ENCODE measurements at places on chromosomes 11 and 22.

- DNase-seq, result no peak
Observed at GRCh38 chr11:119223856-119224255, 17.7 kb downstream of the CBL start.

DNA sequence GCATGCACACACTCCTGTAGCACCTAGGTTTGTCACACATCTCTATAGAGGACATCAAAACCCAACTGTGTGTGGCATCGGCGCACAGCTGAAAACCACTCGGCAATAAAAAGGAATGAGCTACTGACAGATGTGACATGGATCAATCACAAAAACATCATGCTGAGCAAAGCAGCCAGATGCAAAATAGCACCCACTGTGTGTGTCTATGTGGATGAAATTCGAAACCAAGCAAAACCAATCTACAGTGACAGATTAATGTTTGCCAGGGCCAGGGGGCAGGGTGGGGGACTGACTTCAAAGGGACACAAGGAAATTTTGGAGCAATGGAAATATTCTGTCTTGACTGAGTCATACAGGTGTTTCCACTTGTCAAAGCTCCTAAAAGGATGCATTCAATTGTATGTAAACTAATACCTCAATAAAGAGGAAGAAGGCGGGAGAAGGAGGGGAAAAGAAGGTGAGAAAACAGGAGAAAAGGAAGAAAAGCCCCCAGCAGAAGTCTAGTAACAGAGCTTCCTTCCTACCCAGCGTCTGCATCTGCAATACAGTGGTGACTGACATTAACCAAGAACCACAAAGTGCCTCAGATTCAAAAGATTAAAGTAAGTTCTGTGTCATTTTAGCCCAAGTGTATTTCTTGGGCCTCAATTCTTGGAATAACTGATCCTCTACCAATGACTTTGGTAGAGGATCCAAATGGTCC lies 49.8 kb downstream of the PACSIN2 start:
- DNase-seq, result no peak

DNA sequence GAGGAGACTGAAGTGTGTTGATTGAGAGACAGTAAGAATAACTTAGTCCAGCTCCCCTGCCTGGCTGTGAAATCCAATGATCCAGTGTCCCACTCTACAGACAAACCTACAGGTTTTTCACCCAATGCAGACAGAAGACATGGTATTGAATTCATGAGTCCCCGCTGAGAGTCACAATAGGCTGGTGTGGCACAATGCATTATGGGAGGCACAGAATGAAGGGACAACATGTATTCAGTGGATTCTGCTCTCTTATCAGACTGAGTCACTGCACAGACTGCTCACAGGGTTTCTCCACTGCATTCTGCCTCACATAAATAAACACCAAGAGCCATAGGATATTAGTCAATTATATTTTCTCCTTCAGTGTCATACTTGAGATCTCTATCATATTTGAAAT lies 55.2 kb upstream of the TOP3B start:
- DNase-seq, result no peak

DNA sequence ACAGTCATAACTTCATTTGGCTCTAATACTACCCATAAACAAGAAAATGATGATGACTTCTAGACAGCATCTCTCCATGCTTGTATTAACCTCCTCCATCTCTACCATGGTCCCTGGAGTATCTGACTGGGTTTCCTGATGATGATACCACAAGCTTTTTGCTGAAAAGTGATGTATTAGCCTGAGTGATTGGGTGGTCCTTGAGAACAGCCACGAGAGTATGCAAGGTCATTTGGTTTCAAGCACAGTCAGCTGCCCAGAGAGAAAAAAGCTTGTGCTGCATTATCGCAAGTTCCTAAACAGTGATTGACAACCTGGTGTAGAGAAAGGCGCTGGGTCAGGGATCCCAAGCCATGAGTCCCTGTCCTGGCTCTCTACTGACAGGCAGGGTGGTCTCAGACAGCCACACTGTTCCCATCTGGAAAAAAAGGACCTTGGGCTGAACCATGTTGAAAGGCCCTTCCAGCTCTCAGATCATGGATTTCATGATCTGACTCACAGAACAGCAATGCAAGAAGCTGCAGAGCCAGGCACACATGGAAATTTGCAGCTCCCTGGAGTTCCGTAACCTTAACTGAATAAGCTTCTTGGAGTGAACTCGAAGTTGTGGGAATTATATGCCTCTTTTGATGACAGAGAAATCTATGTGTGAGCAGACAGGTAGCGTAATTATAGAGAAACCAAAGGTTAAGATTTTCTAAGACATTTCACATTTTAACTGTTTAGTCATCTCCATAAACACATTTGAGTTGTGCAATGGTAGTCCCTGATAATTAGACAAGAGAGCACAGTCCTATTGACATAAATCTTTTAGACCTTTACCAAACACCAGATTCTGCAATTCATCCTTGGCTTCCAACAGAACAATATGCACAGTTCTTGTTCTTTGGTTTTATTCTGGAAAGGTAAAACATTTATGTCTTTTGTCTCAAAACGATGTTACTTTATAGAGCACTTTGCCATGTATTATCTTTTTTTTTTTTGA lies 54.1 kb upstream of the UBASH3B start:
- DNase-seq, result no peak

GRCh38 chr11:12137005-12137690 lies 26.8 kb downstream of the MICAL2 start:
- no peak for DNase-seq

DNA sequence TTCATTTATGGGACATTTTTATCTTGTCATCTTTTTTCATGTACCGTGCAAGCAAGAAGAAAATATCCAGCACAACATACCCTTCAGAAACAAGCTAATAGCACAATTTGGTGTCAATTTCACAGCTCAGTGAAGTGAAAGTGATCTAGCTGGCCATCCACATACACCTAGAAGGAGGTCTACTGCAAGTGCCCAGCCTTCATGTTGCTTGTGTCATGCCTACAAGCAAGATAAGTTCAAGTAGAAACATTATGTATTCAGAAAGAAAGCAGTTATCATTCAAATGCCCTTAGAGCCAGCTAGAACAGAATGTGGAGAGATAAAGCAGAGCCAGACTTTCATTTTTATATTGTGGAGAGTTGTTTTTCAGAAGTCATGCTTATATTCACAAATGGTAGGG lies 325.7 kb upstream of the PITPNB start:
- DNase-seq, result no peak

DNA sequence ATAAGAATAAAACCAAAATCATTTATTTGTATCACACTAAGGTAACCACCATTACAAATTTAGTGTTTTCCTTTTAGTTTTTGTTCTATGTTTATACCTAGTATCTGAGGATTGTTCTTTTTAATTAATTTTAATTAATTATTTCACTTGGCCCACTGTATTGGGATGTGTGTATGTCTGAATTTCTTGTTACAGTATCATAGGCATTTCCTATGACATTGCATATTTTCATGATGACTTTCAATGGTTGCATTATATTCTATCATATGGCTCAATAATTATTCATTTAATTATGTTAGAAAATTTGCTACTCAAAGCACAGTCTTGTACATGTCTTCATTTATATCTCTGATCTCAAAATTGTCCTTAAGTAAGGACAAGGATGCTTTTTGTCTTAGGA lies 41.0 kb downstream of the C11orf71 start:
- no peak for DNase-seq

GRCh38 chr11:94786264-94787126 lies 18.3 kb downstream of the AMOTL1 start:
- DNase-seq, result no peak

DNA sequence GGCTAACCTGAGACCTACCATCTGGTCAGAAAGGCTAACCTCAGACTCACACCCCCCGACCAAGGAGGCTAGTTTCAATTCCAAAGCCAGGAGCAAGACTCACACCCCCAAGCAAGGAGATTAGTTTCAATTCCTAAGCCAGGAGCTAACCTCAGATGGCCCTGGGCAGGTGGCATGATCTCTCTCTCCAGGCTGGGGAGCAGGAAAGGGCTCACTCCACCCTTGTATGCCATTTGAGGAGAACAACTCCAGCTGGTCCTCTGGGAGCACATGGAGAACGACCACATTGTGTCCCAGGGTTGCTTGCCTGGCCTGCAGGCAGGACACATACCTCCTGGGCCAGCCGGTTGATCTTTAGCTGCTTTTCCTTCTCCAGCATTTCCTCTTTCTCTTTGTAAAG lies 32.6 kb downstream of the USH1C start:
- no peak for DNase-seq

DNA sequence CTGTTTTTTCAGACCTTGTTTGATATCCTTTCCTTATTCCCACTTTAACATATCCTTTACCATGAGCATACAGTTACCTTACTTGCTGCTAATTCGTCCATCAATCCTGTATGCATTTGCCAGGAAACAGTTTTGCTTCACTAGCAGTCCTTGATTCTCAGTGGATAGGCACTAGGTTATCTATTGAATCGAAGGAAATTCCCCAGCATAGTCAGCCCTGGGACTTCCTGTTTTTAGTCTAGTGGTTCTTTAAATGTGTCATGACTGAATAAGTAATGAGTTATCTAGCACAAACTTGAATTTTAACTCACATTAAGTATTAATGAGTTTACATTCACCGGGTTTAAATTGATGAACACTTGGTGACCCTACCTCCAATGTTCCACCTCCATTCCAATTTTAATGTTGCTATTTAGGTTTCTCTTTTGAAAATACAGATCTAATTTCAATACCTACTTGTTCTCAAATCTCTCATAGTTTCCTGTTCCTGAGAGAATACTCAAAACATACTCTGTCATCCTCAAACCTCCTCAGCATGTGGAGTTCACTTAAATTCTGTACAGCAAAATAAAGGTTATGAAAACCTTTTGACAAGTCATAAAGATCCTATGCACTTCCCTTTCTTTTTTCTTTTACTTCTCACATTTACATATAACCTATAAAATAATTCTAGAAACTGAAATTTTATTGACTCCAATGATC lies 1375.1 kb upstream of the TENM4 start:
- no peak for DNase-seq

GRCh38 chr22:46500201-46500600 lies 37.2 kb downstream of the CELSR1 start:
- DNase-seq, result no peak

- no peak for DNase-seq
Observed at GRCh38 chr22:29457730-29458129, 19.3 kb downstream of the RFPL1 start.

- DNase-seq, result no peak
Observed at GRCh38 chr11:126059238-126059781, 3.4 kb downstream of the CDON start.

DNA sequence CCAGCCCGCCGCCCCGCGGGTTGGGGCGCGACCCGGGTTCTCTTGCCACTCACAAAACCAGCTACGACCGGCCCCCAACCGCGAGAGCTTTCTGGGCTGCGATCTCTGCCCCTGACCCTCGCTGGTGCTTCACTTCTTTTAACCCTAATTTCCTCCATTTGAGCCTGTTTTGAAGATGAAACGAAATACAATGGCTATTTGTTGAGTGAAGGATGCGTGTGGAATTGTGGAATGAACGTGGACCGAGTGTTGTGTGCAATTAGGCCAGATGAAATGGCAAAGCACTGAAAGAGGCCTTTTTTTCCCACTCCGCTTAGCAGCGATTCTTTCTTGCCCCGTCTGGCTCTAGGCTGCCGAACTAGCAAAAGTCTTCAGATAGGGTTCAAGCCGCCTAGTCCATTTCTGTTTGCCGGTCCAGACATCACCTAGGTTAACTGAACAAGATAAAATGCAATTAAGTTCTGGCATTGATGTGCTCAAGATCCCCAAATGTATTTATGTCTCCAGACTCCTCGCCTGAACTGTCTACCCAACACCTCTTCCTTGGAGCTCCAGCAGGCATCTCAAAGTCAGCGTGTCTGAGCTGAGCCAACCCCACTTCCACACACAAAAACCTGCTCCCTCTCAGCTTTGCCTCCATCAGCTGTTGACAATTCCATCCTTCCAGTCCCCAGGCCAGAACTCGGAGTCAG lies 471 bp upstream of the TMEM184B start:
- DNase-seq, result no peak

Data from stimulated activated CD4-positive, alpha-beta T cell treated with anti-CD3 and anti-CD28 coated beads, Interleukin-12 subunit alpha, Interleukin-12 subunit beta, amount 100 ng/mL, for 4 hours (primary cell).